Thoracic aorta (tissue), 2 donors: ENCODE measurements at places on chromosomes 2 and 18. TPM values are rescaled to one million over a fixed set of nuclear protein-coding genes. Genes with fewer than 3 reads are reported as not detected.
A peak's percentile ranks its signal among the peaks of the same experiment; 100 is the strongest.

Gene GPAT2
- 6.9 TPM for total RNA-seq

Gene MREG
- total RNA-seq, result 10.7 TPM

Gene CHRNG
- total RNA-seq, result not detected

Gene TNFAIP6
- 6.9 TPM for total RNA-seq

Gene DTNA
- 78.4 TPM for total RNA-seq

Gene CDK15
- total RNA-seq, result 1.5 TPM

Gene RTP5
- 0.63 TPM for total RNA-seq

Gene IL1F10
- total RNA-seq, result not detected

Gene PMS1
- total RNA-seq, result 7.6 TPM

Gene SLC40A1
- 76.5 TPM for total RNA-seq

Gene ASNSD1
- total RNA-seq, result 48.2 TPM

Gene AMER3
- not detected for total RNA-seq

DNA sequence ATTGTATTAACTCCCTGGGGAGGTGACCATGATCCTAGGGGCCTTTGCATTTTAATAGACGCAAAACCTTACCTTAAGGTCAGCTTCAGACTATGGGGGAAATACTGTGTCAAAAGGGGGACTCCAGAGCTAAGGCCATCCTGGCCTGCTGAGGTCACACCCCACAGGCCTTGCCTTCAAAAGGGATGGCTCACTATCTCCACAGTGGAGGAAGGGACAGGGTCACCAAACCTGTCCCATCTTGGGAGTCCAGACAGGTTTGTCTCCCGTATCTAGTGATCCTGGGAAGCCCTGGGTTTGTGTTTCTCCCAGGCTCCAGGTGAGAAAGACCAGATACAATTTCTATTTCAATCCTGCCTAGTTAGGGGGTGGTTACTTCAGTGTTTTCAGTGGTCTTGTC is 24.9 kb downstream of the CAPN14 start:
- no peak for DNase-seq

DNA sequence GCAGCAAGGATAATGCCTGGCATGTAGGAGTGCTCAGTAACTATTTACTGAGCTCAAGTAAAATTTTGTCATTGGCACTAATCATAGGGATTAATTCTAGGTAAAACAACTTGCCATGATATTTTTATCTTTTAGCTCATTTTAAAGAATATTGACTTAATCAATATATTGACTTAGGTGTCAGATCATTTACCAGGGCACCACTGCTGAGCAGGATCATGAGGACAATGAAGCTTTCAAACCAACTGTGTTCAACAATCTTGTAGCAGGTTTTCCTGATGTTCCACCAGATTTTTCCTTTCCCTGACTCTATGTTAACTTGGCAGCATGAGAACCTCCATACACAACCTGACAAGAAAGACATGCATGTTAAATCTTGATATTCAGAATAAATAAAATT is 114.5 kb upstream of the SCN1A start:
- DNase-seq, result no peak

DNA sequence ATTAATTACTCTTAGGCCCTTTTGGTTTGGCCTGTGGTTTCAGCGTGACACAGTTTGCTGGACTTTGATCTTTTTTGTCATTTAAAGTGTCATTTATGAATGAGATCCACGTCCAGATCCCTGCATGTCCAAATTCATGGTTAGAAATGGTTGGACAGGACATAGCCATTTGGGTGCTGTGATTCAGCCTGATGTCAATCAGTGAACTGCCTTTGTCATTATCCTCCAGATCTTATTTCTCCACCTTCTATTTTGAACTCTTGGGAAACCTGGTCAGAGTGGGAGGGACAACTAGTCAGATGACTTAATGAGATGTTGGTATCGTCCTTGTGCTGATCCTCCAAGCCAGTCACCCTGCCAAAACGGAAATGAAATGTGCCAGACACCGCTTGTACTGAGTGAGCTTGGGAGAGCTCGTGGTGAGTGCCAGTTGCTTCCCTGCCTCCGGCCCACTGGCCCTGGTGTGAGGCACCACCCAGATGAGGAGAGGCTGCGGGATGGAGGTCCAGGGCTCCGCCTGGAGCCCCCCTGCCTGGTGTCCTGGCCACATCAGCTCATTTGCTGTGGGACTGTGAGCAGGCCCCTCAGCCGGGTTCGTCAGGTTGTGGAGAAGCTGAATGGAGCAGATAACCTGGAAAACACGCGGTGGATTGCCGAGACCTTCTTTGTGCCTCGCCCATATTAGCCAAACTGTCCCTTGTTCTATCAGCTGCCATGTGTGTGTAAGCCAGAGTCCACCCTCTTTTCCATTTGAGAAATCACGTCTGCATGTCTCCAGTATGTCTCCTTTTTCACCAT is 70.1 kb downstream of the DGKD start:
- peak; percentile 28 for DNase-seq

DNA sequence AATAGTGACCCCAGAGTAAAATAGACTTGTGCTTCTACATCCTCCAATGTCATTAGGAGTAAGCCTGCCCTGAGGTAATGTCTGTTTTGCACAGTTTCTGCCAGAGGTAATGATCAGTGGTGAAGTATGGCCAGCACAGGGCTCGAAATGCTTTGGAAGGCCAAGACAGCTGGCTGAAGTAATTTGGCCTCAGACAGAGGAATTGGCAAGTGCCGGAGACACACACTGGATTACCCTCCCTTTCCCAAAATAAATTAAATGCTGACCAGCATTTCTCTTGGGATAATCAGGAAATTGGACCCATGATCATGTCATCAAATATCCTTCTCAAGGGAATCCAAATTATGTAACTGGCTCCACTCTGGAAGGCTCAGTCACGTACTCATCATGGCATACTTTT is 379.0 kb upstream of the CHST9 start:
- DNase-seq, result no peak

DNA sequence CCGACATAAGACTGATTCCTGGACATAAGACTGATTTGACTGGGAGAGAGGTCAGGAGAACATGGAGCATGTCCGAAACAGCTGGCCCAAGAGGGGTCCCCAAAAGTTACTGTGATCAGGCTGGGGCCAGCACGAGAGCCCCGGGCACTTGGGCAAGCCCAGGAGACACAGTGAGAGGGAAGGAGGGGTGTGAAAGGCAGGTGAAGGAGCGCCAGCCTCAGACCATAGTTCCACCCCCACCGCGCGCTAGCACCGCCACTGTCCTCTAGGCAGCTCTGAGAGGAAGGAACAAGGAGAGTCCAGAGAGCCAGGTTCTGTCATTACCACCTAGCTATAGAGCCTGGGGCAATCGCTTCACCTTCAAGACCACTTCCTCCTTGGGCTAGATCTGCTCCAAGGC is 78.2 kb upstream of the DAPL1 start:
- no peak for DNase-seq

- DNase-seq, result no peak
Measured at GRCh38 chr2:98871506-98871905, 64.5 kb downstream of the CRACDL start.

DNA sequence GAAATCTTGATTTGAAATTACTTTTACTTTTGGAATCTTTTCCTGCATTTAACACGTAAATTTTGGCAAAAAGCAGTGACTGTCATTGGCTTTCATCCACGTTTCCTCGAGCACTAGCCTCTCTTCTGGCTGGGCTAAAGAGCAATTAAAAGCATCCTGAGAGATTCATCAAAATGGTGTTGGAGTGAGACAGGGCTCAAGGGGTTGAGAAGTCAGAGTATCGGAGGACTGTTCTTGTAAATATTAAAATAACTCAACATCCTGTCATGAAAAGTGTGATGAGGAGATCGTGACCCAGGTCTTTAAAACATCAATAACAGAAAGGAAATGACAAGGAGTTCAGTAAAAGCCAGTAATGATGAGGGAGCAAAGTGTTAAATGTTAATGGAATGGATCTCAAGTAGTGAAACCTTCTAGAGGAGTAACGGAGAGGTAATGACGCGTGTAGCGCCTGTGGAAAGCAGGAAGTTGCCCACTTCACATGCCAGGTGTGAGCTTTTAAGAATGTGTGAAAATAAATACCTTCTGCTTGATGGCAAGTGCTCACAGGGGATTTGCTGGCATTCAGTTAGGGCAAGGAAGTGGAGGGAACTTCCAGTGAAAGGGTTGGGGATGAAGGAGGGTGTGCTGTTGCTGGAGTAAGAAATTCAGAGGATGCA is 754.4 kb downstream of the ADCYAP1 start:
- no peak for DNase-seq

DNA sequence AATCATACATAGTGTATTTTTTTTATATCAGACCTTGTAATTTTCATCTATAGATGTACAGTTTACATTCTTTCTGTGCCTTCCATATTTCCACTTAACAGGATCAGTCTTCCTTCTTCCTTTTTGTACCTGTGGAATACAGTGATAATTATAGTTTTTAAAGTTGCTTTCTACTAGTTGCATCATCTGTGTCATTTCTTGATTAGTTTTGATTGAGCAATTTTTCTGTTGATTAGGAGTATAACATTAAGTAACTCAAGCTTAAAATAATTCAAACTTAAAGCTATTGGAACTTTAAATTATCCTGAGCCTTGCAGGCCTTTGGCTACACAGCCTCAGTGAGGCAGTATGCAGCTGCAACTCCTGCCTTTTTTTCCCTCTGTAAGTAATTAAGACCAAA is 57.4 kb downstream of the NEURL3 start:
- DNase-seq, result no peak

GRCh38 chr18:3451989-3452749 is 2.2 kb downstream of the TGIF1 start:
- DNase-seq, result no peak

- DNase-seq, result no peak
Measured at GRCh38 chr18:44679914-44680272, 795 bp upstream of the SETBP1 start.

GRCh38 chr2:229658004-229658403 is 56.4 kb downstream of the DNER start:
- no peak for DNase-seq

DNA sequence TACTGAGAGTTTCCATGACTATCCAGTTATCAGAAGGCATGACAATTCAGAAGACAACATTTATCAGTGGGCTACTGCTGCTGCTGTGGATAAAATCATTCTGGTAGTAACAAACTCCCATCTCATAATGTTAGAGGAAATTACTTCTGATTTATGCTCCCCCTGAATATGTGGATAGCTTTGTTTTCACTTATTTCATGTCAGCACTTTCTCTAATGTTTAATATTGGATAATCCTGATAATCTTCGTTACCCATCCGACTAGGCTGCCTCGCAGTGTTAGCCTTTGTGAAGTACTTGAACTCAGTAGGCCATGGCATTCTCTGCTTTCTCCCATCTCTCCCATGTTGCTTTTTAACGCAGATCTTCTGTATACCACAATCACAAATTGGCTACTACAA is 28.4 kb downstream of the COX7A2L start:
- no peak for DNase-seq

GRCh38 chr18:25557011-25557410 is 205.0 kb upstream of the ZNF521 start:
- DNase-seq, result no peak

GRCh38 chr2:27716301-27717069 is 52.8 kb downstream of the SLC4A1AP start:
- no peak for DNase-seq

DNA sequence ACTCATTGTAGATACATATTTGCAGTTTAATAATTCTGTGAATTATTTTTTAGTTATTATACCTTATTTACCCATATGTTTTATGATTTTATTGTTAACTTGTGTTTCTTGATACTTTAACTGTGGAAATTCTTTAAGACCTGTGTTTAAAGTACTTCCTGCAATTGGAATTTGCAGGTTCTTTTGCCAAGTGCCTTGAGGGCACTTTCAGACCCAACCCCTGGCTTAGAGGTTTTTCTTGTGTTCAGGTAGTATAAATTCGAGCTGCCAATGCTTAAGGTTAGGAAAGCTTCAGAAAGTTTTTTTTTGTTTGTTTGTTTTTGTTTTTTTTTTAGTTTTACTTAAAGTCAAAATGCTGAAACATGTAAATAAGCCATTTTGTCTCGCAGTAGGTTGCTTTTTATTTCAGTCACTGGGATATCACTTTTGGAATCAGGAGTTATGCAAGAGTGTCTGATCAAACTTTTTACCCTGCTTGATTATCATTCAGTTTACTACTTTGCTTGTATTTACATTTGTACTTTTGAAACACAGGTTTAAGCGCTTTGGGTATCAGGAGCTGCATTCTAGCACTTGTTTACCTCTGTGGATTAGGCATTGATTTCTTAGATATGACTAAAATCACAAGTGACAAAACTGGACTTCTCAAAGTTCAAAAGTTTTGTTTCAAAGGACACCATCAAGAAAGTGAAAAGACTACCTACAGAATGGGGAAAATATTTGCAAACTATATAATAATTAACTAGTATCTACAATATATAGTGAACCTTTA is 31.8 kb downstream of the TDRD15 start:
- no peak for DNase-seq

GRCh38 chr2:189163889-189164288 is 15.7 kb downstream of the COL5A2 start:
- no peak for DNase-seq

DNA sequence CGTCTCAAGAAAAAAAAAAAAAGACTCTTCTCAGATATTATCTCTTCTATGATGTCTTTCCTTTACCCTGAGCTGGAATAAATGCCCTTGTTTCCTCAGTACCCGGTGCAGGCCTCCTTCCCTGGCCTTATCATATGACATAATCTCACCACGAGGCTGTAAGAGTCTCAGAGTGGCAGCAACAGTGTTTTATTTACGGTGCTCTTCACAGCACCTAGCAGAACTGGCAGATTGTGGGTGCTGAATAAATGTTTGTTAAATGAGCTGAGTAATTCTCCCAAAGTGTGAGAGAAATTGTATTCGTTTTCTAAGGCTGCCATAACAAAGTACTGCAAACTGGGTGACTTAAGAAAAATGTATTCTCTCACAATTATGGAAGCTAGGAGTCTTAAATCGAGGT is 82.8 kb upstream of the CD28 start:
- DNase-seq, result no peak

DNA sequence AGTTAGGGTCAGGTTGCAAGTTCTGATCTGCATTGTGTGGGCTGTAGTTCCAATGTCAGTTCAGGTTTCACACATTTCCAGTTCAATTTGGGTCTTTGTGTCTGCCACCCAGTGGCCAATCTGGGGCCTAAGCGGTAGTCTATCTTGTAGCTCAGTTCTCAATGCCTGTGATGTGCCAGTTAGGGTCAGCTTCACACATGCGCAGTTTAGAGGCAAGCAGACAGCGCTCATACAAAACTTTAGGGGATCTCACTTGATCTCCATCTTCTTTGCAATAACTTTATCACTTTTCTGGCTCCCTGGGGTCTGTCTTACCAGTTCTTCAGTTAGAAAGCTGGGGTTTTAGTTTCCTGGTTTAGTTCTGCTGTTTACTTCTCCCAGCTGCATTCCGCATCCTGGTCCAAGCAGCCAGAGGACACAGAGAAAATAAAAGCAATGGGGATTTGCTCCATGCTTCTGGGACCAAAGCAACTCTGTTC is 11.0 kb upstream of the ZNF24 start:
- peak; percentile 43 for DNase-seq

GRCh38 chr2:2270808-2271415 is 60.2 kb downstream of the MYT1L start:
- no peak for DNase-seq
